ENCODE measurements at places on chromosomes 5 and 9. TPM values are rescaled to one million over a fixed set of nuclear protein-coding genes. Genes with fewer than 3 reads are reported as not detected.

DNA sequence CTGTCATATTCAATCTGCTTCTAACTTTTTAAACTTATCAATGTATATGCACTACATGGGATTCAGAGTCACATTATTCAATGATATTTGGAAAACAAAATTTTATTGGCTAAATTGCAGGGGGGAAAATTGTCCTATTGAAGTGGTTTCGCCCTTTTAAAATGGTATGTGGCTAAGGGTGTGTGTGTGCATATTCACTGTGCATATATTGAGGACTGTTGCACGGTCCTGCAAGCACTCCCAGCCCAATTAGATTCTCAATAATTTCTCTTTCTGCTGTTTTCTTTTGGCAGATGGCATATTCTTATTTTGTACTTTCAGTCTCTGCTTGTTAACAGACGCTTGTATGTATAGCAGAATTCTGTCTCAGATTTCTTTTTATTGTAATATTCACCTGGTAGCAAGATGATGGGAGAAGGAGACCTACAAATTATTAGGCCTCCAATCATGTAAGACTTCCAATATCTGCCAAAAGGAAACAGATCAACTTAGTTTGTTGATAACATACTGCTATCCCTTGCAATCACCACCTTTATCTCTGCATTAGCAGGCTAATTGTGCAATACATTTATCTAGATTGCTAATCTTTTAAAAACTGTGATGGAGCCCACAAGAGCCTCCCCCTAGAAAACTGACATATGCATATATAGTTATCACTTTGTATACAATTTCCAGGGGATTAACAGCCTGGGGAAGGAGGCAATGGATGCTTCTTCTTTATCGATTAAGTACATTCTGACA, 411.5 kb downstream of the PLK2 start:
- no peak overlapping the region for H3K4me3 ChIP-seq
- H3K27ac ChIP-seq: no peak overlapping the region
- no peaks in the 10 kb centered on the region for H3K4me1 ChIP-seq
- no peaks in the 10 kb centered on the region for H3K36me3 ChIP-seq
- no peaks in the 10 kb centered on the region for H3K27me3 ChIP-seq

GRCh38 chr9:714675-715074, 126.8 kb upstream of the DMRT1 start:
- DNase-seq: no peak
- no peaks in the 10 kb centered on the region for H3K27me3 ChIP-seq
- no peaks in the 10 kb centered on the region for H3K4me1 ChIP-seq
- no peaks in the 10 kb centered on the region for H3K36me3 ChIP-seq
- no peak overlapping the region for H3K27ac ChIP-seq
- no peak overlapping the region for H3K4me3 ChIP-seq

DNA sequence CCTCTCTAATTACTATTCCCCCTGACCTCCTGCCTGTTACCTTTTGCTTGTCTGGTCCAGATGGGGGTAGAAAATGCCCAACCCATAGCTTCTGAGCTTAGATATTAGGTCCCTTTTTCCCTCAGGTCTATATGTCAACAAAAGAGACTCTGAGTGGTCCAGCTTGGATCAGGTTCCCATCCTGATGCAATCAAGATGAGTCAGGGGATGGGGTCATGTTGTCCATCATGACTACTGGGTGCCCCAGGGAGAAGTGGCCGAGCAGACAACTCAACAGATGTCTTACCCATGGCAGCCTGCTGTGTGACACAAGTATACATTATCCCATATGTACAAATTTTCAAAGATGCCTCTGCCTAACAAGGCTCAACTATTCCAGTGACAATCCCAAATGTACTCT, 9.1 kb upstream of the ANKH start:
- H3K36me3 ChIP-seq: no peaks in the 10 kb centered on the region
- H3K27ac ChIP-seq: no peak overlapping the region
- no peak overlapping the region for H3K4me3 ChIP-seq
- peaks cover 10% of the 10 kb centered on the region for H3K27me3 ChIP-seq

The NINJ1 gene
- 124 TPM for total RNA-seq

The KCNV2 gene
- total RNA-seq: not detected

- no peak overlapping the region for H3K4me3 ChIP-seq
- no peak overlapping the region for H3K27ac ChIP-seq
- H3K27me3 ChIP-seq: no peaks in the 10 kb centered on the region
- H3K36me3 ChIP-seq: peaks cover 6% of the 10 kb centered on the region
These were observed 156.7 kb downstream of the DOCK8 start for GRCh38 chr9:371349-371748.

DNA sequence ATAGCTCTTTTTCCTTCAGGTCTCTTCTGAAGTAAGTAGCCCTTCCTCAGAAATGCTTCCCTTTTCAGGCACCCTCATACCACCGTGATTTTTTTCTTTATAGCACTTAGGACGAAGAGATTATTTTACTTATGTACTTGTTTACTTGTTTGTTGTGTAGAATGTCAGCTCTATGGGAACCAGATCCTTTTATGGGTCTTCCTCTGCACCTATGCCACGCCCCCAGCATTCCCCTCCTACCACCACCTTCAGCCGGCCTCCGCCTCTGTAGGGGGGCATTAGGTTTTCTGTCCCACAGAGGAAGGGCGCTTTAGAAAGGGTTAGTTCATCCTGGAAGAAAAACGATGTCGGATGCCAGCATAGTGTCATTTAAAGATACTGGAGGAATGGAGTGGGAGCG, 1.8 kb downstream of the CDKN2B-AS1 start:
- no peaks in the 10 kb centered on the region for H3K36me3 ChIP-seq
- no peak overlapping the region for H3K27ac ChIP-seq
- DNase-seq: no peak

The CCNJL gene
- total RNA-seq: not detected

- DNase-seq: no peak
- H3K27me3 ChIP-seq: peaks cover 68% of the 10 kb centered on the region
- no peak overlapping the region for H3K27ac ChIP-seq
- peak overlapping the region; percentile 43 for H3K4me3 ChIP-seq
- H3K36me3 ChIP-seq: no peaks in the 10 kb centered on the region
- peaks cover 31% of the 10 kb centered on the region for H3K4me1 ChIP-seq
These were observed 2.1 kb upstream of the DMRT3 start for GRCh38 chr9:974031-974995.

- H3K4me1 ChIP-seq: peaks cover 15% of the 10 kb centered on the region
- DNase-seq: no peak
- H3K36me3 ChIP-seq: no peaks in the 10 kb centered on the region
- peaks cover 19% of the 10 kb centered on the region for H3K27me3 ChIP-seq
- H3K4me3 ChIP-seq: no peak overlapping the region
These were observed 11.2 kb downstream of the LIX1 start for GRCh38 chr5:97131139-97131710.

GRCh38 chr5:81948349-81948748, 23.5 kb upstream of the ATG10 start:
- no peaks in the 10 kb centered on the region for H3K4me1 ChIP-seq
- no peak for DNase-seq
- no peaks in the 10 kb centered on the region for H3K36me3 ChIP-seq
- H3K27ac ChIP-seq: no peak overlapping the region
- no peak overlapping the region for H3K4me3 ChIP-seq

All from activated T-cell treated with anti-CD3 and anti-CD28 coated beads, Interleukin-2, amount 50 U/mL, for 72 hours (primary cell).